Thyroid gland (tissue), 4 donors: ENCODE measurements at places on chromosomes 7 and 10.

DNA sequence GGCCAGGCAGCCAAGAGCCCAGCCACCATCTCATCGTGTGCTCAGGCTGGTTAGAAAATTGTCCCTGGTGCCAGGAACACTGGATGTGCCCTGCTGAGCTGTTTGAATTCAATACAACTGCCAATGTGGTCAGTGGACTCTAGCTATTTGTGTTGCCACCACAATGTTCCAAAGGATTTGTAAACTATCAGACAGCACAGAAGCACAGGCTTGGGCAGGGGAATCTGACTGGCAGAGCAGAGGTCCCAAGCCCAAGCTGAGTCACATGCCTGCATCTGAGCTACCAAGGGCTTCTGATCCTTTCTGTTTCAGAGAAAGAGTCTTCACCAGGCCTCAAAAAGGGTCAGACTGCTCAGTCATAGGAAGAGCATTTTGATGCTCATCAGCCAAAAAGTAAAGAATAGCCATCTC lies 232.1 kb upstream of the SEMA3C start:
- H3K4me3 ChIP-seq = no peak overlapping the region
- no peaks in the 10 kb centered on the region for H3K36me3 ChIP-seq
- no peaks in the 10 kb centered on the region for H3K27me3 ChIP-seq
- DNase-seq = no peak
- H3K4me1 ChIP-seq = no peaks in the 10 kb centered on the region
- no peak overlapping the region for H3K27ac ChIP-seq

DNA sequence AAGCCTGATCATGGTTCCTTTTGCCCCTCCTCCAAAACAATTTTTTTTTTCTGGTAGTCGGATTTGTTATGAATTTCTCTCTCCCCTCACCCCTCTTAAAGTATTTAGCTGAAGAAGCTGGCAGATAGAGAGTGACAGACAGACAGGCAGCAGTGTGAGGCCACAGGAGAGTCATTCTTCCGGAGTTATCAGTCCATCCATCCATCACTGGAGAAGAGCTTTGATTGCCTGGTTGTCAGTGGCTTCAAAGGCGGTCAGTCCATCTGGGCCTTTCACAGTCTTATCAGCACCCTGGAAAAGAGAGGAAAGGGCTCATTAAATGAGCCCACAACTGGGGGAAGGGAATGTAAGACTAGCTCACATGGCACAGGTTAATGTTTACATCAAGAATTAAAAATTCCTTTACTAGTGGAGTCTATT lies 47.4 kb downstream of the MTPN start:
- H3K4me1 ChIP-seq = peaks cover 53% of the 10 kb centered on the region
- no peak overlapping the region for H3K4me3 ChIP-seq
- DNase-seq = no peak
- H3K36me3 ChIP-seq = no peaks in the 10 kb centered on the region

- no peak overlapping the region for H3K27ac ChIP-seq
- no peaks in the 10 kb centered on the region for H3K36me3 ChIP-seq
- H3K27me3 ChIP-seq = no peaks in the 10 kb centered on the region
- no peak overlapping the region for H3K4me3 ChIP-seq
Measured at GRCh38 chr7:130794619-130794922, 60.6 kb upstream of the KLF14 start.

DNA sequence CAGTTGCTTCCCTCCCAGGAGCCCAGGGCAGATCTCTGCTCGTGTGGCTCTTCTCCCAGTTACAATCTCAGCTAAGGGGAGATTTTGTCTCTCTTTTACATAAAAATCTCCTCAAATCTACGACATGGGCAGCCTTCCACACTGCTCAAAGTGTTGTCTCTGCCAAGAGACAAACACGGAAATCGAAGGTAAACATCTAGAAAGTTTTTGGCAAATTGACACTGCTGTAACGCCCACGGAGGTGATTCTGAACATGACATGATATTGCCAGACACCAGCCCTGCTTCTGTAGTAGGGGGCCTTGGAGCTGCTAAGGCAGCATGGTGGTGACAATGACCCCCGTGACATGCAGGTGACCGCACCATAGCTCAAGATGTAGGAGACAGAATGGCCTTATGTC lies 128.3 kb downstream of the CCDC3 start:
- no peaks in the 10 kb centered on the region for H3K27me3 ChIP-seq
- H3K27ac ChIP-seq = no peak overlapping the region
- no peaks in the 10 kb centered on the region for H3K36me3 ChIP-seq
- no peak for DNase-seq
- no peaks in the 10 kb centered on the region for H3K4me1 ChIP-seq
- H3K4me3 ChIP-seq = no peak overlapping the region
